Transverse colon (tissue), 4 donors: ENCODE measurements at places on chromosomes 1 and 21. TPM values are rescaled to one million over a fixed set of nuclear protein-coding genes. Genes with fewer than 3 reads are reported as not detected.

- DNase-seq, result no peak
Observed at GRCh38 chr1:169491845-169492281, 6.1 kb upstream of the SLC19A2 start.

- no peak for DNase-seq
Observed at GRCh38 chr1:2971101-2971501, 50.2 kb upstream of the ACTRT2 start.

GRCh38 chr1:92851729-92852128 is 19.9 kb downstream of the RPL5 start:
- DNase-seq, result no peak

- DNase-seq, result no peak
Observed at GRCh38 chr1:83075107-83075506, 923.8 kb downstream of the TTLL7 start.

GRCh38 chr1:37404711-37405110 is 69.7 kb upstream of the ZC3H12A start:
- DNase-seq, result no peak

GRCh38 chr1:220594356-220594755 is 66.4 kb downstream of the MARK1 start:
- no peak for DNase-seq

DNA sequence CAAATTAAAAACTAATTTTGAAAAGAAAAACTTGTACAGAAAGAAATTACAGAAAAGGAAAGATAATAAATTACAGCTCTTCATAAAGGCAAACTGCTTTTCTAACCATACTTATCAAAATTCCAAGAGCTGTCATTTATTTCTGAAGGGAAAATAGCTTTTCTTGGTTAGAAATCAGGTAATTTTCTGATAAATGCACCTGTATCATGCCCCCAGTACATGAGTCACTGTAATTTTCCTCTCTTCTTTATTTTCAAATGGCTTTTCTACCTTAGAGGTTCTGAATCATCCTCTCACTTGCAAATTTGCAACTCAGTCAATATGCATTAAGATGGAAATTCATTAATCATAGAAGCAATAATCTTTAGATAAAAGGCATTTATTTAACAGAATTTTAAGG is 100.1 kb downstream of the SLC35F3 start:
- DNase-seq, result no peak

GRCh38 chr1:58844176-58844575 is 60.3 kb upstream of the JUN start:
- DNase-seq, result no peak

DNA sequence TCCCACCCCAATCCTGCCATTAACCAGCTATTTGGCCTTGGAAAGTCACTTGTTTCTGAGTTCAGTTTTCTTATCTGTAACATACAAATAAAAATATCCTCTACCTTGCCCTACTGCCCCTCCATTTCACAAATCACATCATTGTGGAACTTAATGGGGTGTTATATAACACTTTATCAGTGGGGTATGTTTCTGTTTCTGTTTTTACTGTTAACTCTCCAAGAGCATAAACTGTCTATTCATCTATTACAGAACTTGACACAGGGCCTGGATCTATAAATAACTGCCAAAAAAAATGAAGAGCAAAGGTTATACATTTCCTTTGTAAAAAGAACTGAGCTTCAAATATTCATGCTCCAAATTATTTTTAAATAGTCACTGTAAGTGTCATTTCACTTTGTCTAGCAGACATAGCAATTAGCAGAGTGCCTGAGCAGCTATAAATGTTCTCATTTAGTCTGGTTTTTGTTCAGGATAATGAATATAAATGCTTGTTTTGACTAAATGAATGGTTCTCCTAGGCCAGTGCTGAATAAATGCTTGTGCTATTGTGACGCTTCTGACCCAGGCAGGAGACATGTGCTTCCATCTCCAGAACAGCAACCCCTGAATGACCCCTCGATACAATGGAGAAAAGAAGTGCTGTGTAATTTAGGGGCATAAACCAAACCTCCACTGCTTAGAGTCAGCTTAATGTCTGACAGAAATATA is 7.4 kb downstream of the PIGM start:
- DNase-seq, result no peak

DNA sequence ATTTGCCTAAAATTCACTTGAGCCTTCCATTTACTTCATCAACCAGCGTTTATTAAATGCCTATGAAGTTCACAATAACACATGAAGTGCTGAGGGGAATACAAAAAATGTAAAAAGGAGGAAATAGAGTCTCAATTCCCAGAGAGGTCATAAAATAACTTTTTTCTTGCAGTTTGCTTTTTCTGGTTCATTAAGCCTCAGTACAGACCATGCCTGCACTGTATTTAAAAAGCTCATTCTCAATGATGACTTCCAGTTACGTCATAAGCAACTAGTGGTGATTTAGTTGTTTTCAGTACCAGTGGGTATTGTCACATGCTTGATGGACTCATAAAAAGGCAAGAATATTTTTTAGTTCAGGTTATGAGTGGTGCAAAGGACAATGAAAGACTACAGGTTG is 160.1 kb upstream of the UBE2U start:
- no peak for DNase-seq

DNA sequence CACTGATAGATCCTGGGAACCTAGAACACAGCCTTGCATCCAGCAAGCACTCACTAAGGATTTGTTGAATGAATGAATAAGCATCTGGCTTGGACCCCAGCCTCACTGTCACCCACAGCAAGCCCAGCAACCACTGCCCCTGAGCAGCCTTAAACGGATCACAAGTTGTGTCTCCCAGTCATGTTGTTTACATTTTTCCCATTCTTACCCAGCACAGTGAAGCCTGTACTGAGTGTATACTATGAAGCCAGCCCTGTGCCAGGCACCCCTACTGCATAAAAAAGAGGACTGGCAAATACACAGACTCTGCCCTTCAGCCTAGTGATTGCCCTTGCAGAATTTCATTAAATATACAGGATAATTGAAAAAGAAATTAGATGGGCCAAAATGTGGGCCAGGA is 30.2 kb downstream of the RRAGC start:
- no peak for DNase-seq

- no peak for DNase-seq
Observed at GRCh38 chr1:77534456-77534855, 148.0 kb downstream of the ZZZ3 start.

- no peak for DNase-seq
Observed at GRCh38 chr21:15285556-15285955, 220.8 kb upstream of the NRIP1 start.

DNA sequence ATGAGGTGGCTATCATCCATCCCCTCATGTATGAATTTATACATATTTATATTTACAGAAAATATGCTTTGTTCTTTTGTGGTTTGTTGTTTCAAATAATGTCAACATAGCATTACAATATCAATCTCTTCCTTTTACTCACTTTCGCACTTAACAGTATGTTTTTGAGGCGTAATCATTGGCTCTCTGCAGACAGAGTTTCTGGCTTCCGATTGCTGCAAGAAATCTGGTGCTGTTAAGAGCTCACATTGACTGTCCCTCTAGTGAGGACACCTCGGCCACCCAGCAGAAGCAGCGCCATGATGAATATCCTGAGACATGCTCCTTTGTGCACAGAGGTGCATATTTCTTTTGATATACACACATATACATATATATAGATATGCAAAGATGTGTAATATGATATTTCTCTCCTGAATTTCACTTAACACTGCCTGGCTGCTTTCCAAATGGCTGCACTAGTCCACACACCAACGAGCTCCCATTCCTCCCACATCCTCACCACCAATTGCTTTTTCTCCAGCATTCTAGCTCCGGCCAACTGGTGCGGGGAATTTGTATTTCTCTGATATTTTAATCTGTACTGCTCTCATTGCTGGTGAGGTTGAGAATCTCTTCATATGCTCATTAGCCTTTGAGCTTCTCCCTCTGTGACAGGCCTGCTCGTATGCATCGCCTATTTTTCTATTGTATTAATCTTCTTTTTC is 248.4 kb downstream of the SIPA1L2 start:
- no peak for DNase-seq

- DNase-seq, result peak; percentile 35
Observed at GRCh38 chr1:21511579-21512522, 2.6 kb downstream of the ALPL start.

DNA sequence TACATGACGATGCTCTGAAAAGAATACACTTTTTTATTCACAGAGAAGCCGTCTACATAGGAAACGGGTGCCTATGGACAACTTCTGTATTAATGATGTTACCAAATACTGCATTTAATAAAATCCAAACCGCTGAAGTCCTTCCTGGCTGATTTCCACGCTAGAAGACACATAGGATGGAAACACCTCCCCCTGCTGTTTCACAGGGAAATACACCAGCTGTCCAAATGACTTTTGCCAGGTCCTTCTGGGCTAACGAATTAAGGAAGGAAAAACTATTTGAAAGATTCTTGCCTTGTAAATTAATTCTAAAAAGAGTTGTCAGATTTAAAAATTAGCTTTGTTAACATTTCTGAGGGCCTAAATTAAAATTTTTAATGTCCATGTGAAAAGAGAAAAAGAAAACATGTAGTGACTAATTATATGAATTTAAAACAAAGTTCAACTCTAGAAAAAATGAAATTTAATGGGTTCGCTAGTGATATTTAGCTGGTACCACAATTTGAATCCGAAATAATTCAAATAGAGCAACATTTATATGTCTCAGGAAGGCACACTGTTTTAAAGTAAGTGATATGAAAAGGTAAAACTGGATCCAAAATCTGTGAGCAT is 146.0 kb downstream of the RERE start:
- no peak for DNase-seq

- no peak for DNase-seq
Observed at GRCh38 chr1:116147972-116148371, 36.8 kb downstream of the MAB21L3 start.

GRCh38 chr1:210681158-210681557 is 352.5 kb downstream of the HHAT start:
- no peak for DNase-seq

Gene OXCT2
- total RNA-seq, result 7.1 TPM

Gene FMO4
- 9.2 TPM for total RNA-seq

Gene PLPPR5
- total RNA-seq, result 0.16 TPM

Gene LAMC1
- 130 TPM for total RNA-seq

Gene BATF3
- total RNA-seq, result 0.14 TPM
